Activated gamma-delta T cell treated with Interleukin-2 at 50 U/mL for 16 hours (primary cell): ENCODE measurements at places on chromosomes 3 and 15.

DNA sequence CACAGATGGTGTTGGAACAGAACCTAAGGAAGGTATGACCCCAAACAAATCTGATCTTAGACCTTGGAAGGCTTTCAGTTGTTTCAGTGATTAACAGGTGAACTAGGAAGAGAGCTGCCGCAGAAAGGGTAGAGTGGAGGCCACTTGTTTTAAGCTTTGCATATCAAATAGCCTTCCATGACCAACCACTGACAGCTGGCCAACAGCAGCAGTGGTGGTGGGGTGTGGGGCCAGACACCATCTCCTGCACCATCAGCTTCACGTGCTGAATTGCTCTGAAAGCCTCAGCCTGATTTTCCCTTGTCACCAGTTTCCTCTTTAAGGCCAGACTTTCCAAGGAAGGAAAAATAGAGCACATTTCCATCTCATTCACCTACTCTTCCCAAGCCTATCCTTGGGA is 16.6 kb upstream of the OSBPL11 start:
- no peak for DNase-seq

DNA sequence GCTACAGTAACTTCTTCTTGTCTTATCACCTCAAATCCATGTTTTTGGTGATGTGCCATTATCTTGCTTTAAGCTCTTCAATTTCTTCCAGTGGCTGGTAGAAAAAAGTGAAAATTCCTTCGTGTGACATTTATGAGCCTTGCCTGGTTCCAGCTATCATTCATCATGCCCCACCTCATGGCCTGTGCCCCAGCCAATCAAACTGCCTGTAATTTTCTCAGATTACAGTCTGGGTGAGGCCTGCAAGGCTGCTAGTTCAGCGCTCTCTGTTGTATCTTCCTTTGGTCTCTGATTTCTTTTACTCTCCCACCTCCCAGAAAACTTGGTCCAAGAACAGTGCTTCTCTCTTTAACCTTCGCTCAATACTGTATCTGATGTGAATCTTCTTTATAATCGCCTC is 249.3 kb upstream of the ZNF717 start:
- no peak for DNase-seq

- no peak for DNase-seq
Observed at GRCh38 chr15:38130740-38131498, 121.7 kb upstream of the SPRED1 start.

- no peak for DNase-seq
Observed at GRCh38 chr15:40471808-40472150, 995 bp downstream of the CHST14 start.

- no peak for DNase-seq
Observed at GRCh38 chr3:33751336-33751735, 33.3 kb upstream of the CLASP2 start.

- no peak for DNase-seq
Observed at GRCh38 chr3:15361494-15362214, 29.3 kb upstream of the SH3BP5 start.

DNA sequence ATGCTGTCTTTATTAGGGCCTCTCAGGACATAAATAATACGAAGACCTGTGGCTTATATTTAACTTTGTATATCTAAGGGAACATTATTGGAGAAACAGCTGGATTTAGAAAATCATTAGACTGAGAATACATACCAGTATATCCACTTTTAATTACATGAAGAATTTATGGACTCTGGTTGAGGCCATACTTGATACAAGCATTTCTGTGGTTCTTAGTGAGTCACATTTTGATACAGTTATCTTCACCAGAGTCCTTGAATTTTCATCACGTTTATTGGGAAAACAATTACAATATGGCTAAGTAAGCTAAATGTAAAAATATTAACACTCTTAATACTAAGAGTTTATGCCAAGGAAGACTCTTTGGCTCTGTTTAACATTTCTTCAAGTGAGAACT is 9.9 kb downstream of the KIF23 start:
- no peak for DNase-seq

- no peak for DNase-seq
Observed at GRCh38 chr3:42961633-42962032, 17.5 kb upstream of the GASK1A start.

GRCh38 chr15:92454555-92455105 is 60.9 kb downstream of the ST8SIA2 start:
- no peak for DNase-seq

- DNase-seq: no peak
Observed at GRCh38 chr3:89223188-89223587, 115.8 kb downstream of the EPHA3 start.

GRCh38 chr3:28903171-28903601 is 377.7 kb upstream of the RBMS3 start:
- DNase-seq: no peak

DNA sequence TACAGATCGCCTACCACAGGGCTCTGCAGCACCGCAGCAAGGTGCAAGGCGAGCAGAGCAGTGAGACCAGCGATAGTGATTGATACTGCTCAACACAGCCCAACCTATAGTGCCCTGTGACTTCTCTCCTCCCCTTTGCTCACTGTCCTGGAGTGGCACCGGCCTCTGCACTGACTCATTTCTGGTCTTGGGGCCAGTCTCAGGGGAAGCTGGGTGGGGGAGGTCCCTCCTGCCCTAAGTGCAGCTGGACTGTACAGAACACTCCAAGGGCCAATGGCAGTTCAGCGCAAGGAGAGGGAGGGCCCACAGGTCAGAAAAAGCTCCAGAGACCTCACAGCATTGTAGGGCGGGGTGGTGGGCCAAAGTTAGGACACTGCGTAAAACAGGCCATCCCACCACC is 2.5 kb upstream of the OGG1 start:
- DNase-seq: no peak

DNA sequence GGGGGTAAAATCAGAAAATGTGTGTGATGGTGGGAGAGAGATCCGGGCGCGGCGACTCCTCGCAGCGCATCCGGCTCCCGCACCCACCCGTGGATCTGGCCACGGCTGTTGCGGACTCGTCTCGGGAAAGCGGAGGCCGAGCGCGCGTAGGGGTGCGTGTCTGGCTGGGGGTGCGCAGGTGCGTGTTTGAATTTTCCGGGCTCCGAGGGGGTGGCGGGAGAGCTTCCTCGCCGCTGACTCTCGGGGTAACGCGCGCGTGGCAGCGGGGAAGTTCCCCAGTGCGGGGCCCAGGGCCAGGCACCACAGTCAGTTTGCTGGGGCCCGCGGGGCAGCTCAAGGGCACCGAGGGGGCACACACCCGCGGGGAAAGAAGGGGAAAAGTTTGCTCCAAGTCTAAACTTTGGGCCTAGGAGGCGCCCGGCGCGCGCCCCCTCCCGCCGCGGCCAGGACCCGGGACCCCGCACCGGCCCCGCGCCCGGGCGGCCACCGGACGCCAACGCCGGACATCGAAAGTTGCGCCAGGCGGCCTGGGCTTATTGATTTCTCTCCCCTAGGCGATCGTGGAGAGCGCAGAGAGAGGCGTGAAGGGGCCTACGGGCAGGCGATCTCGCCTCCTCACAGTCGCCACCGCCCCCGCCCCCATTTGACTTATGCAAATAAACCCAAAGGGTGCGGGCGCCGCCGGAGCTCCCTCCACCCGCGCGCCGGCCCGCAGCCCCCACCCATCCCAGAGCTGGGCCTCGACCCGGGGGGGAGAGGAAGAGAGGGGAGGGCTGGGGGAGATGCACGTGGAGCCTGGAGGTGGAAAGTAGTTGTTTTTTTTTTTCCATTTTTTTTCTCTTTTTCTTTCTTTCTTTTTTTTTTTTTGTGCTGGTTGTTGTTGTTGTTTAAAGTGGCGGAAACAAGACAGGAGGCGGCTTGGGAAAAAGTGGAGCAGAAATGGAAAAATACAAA is 639 bp downstream of the FOXP1 start:
- peak; percentile 41 for DNase-seq

GRCh38 chr3:127422663-127423375 is 135.0 kb upstream of the PRR20G start:
- no peak for DNase-seq

GRCh38 chr3:73503781-73504180 is 121.0 kb downstream of the PDZRN3 start:
- DNase-seq: no peak

DNA sequence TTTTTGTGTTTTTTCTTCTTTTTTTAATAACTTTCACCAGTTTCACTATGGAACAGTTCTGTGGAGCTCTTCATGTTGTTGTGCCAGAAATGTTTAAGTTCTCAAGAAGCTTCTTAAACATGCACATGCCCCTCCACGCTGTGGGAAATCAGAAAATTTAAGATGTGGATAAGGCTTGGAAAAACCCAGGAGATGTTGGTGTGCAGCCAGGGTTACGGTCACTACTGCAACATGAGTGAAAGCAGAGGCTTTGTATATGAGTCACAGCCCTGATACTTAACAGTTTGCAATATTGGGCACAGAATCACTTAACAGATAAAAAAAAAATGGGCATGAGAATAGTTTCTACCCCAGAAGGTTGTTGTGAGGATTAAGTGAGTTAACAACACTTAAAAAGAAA is 399.9 kb downstream of the LRTM1 start:
- no peak for DNase-seq

GRCh38 chr3:102037209-102037608 is 187.9 kb downstream of the NFKBIZ start:
- DNase-seq: no peak

GRCh38 chr15:67049351-67050044 is 15.9 kb upstream of the SMAD3 start:
- no peak for DNase-seq

- no peak for DNase-seq
Observed at GRCh38 chr3:111968319-111969054, 10.3 kb upstream of the ABHD10 start.

DNA sequence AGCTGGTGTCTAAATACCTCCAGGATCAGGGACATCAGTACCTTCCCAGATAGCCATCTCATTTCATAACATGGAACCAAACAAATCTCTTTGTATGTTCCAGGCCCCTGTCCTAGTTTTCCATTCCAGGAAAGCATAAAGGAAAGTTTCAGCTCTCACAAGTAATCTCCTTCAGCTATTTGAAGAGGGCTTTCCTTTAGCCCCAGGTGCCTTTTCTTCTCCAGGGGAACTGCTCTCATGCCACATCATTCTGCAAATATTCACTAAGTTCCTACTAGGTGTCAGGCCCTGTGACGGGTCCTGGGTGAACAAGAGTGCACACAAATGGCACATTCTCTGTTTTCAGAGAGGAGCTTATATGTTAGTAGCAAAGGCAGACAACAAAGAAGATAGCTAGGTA is 136.1 kb downstream of the ADAMTS9 start:
- no peak for DNase-seq

GRCh38 chr15:33813891-33814290 is 154.4 kb upstream of the CHRM5 start:
- DNase-seq: no peak
